ENCODE measurements at places on chromosomes 6 and 20. TPM values are rescaled to one million over a fixed set of nuclear protein-coding genes. Genes with fewer than 3 reads are reported as not detected.

DNA sequence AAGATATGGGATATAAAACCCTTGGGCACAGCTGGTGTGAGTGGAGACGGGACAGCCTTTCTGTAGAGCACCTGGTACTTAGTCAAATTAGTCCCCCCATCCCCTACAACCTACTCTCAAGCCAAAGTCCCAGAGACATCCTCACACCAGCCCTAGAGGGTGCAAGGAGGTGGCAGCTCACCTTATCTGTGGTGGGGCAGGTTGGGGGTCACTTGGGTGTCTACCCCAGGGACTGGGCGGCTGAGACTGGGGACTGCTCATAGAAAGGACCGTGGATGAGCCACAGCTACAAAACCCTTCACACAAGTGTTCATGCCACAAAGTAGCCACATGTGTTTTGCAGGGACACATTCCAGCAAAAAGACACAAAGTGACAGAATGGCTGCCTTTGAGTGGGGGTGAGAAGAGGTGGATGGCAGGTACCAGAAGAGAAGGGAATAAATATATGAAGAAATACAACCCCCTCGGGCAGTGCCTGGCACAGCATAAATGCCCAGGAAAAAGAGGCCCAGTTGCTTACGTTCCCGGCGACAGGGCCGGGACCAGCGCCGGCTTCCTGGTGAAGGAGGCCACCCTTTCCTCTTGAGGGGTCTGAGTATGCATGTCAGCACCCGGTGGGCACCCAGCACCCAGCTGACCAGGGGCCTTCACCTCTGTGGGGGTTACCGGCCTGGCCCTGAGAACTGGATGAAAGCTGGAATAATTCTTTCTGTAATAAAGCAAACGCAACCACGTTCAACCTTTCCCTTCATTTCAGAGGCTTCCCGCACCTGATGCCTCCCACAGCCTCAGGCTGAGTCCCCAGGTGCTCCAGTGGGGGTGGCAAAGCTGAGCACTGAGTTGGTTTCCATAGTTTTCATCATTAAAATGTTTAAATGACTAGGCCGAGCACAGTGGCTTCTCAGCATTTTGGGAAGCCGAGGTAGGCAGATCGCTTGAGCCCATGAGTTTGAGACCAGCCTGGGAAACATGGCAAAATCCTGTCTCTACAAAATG is 14.4 kb upstream of the CEBPB start:
- DNase-seq = no peak

GRCh38 chr6:6397842-6398241 is 77.4 kb upstream of the F13A1 start:
- DNase-seq = no peak

Gene AKAP7
- total RNA-seq = 12.2 TPM

Gene RFX6
- total RNA-seq = not detected

GRCh38 chr20:48282591-48283228 is 497.4 kb upstream of the SULF2 start:
- no peak for DNase-seq

Gene EDN1
- 7.5 TPM for total RNA-seq

DNA sequence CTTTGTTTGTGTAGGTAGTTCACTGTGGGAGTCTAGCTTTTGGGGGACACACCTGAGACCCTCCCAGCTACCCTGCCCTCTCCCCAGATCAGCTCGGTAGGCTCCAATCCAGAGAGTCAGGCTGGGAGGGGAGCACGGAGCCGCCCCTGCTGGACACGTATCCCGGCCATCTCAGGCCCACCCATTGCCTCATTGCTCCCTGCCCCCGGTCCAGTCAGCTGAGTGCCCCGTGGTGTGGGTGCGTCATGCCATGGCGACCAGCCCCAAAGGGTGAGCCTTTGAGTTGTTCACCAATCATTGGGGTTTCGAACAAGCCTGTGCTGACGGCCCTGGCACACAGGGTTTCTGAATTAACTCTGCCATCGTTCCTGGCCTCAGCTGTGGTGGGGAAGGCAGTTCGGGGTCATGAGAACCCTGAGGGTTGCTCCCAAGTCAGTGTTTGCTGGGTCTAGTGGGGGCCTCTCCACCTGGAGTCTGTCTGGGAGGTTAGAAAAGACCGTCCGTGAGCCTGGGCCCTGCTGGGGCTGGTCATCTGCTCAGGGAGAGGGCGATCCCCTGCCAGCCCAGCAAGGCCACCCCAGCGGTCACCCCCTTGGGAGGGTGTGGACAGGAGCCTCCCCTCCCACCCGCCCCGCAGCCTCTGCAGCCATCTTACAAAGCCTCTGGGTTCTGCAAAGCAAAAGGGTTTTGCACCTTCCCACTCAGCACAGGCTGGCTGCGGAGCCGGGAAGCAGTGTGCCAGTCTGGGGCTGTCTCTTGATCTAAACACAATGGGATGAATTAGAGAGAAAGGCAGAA is 34.5 kb downstream of the NTSR1 start:
- no peak for DNase-seq

Gene GRM1
- total RNA-seq = not detected

DNA sequence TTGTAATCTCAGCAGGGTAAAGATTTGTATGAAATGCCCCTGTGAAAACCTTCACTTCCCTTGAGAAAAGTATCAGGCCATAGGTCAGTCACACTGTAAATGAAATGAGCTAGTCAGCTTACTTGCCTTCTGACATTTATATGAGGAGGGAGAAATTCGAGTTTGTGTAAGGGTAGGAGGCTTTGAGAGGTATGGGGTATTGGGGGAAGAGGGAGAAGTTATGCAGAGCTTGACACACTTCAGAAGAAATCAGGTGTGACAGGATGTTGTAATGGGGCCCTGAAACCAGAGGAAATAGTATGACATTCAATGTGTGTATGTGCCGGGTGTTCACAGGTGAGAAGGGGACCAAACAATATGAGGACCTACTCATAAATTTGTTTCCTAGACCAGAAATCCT is 64.2 kb upstream of the CCN6 start:
- DNase-seq = no peak

GRCh38 chr6:37236921-37237320 is 20.7 kb upstream of the TBC1D22B start:
- DNase-seq = no peak

DNA sequence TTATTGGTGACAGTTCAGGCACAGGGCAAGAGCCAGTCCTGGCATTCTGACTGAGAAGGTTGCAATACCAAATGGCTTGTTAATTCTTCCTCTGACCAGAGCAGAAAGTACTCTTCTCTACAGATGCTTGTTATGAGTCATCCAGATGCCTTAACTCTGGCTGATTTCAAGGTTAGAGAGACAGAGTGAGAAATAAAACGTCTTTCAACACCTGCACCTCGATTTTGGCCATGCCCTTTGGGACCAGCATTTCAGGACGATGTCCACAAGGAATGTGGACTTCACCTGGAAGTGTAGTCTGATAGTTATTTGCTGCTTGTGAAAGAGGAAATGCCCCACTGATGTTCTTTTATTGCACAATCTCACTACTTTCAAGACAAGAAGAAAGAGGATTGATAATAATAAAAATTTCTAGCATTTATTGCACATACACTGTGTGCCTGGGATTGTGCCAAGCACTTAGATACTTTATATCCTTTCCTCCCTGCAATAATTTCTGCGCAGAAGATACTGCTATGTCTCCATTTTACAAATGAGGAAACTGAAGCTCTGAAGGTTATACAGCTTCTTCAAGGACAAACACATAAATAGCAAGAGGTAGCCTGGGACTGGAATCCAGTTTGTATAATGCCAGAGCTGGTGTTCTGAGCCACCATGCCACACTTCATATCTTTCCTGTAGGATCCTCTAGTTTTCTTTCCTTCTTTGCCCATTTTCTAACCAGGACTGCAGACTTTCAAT is 33.5 kb upstream of the MCM3 start:
- DNase-seq = no peak

Gene SYS1
- 23.8 TPM for total RNA-seq

Gene NKX2-2
- not detected for total RNA-seq

GRCh38 chr6:131918650-131919355 is 32.4 kb downstream of the CCN2 start:
- no peak for DNase-seq

GRCh38 chr20:37901654-37902503 is 1.0 kb upstream of the VSTM2L start:
- DNase-seq = no peak

Gene RSPH4A
- 0.58 TPM for total RNA-seq

Gene TMEM244
- not detected for total RNA-seq

- no peak for DNase-seq
Measured at GRCh38 chr20:31835977-31836852, 9.2 kb downstream of the FOXS1 start.

Gene TMEM14C
- 84.8 TPM for total RNA-seq

- DNase-seq = no peak
Measured at GRCh38 chr20:49306903-49307620, 29.2 kb upstream of the ZNFX1 start.

DNA sequence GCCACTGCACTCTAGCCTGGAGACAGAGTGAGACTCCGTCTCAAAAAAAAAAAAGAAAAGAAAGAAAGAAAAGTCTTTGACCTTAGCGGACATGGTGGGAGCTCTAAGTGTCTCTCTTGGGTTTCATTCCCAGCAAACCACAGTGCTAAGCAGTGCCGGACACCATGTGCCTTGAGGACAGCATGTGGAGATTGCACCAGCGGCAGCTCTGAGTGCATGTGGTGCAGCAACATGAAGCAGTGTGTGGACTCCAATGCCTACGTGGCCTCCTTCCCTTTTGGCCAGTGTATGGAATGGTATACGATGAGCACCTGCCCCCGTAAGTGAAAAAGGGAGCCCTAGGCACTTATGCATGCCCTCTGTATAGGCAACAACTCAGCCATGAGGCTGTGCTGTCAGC is 79.4 kb downstream of the GFRA4 start:
- no peak for DNase-seq

Gene GSTA3
- total RNA-seq = not detected

GRCh38 chr6:24313251-24314141 is 44.4 kb downstream of the DCDC2 start:
- DNase-seq = no peak

Gene CDK19
- 11.9 TPM for total RNA-seq

GRCh38 chr6:37433657-37434271 is 743 bp downstream of the CMTR1 start:
- DNase-seq = no peak

GRCh38 chr20:38178065-38178491 is 13.0 kb upstream of the TGM2 start:
- no peak for DNase-seq

DNA sequence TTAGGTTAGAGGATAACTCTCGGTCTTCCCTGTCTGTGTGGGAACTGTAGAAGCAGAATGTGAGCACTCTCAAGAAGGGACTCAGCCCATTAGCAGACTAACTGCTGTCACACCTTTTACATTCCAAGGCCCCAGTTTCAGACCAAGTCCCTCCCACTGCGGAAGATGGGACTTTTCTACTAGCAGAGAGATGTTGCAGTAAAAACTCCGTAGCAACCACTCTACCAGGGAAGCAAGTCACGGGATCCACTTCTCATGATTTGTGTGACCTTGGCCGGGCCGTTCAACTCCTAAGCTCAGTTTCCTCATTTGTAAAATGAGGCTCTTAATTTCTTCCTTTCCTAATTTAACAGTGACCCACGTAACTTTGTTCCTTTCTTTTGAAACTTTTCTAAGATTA is 77.1 kb upstream of the SLC4A11 start:
- no peak for DNase-seq

GRCh38 chr20:1491281-1491840 is at the start of gene SIRPB2:
TSS of gene SIRPB2 (minus strand) at chr20:1491420. CDS start at chr20:1491359, 61 bp downstream.
- no peak for DNase-seq

Gene TMEM63B
- 24.3 TPM for total RNA-seq

Gene SERPINB6
- total RNA-seq = 127 TPM

Gene MYCT1
- total RNA-seq = 19.7 TPM

DNA sequence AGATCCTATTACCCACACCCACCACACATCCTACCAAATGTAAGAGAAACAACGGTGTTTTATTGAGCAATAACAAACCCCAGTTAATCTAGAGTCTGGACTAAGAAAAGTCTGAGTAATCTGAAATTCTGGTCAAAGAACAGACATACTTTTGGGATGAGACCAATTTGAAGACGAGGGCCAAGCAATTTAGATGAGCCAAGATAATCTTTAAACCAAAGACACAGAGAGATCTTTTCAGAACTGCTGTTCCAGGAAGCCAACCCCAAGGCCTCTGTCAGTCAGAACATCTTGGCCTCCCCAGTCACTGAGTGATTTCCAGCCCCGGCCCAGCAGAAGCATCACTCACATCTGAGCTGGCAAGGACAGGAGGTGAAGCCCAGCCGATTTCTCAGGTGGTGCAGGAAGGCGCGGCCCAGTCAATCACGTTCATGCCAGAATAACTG is 118.5 kb upstream of the SYNDIG1 start:
- DNase-seq = no peak

Gene CRISP2
- not detected for total RNA-seq

- DNase-seq = peak; percentile 90
Measured at GRCh38 chr6:34696189-34696738, 303 bp downstream of the ILRUN start.

DNA sequence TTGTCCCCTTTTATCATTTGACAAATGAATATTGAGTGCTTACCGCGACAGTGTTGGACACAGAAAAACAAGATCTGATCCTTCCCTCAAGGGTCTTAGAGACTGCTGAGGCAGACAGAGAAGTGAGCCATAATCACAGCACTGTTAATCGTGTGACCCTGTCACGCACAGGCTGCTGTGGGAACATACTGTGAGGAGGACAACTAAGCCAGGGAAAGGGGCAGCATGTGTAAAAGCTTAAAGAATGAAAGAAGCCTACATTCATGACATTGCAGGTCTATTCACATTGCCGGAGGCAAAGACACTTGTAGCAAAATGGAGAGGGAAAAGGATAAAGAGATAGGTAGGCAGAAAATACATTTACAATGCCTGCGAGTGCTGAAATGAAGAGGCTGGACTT is 32.7 kb downstream of the TRDN start:
- no peak for DNase-seq

DNA sequence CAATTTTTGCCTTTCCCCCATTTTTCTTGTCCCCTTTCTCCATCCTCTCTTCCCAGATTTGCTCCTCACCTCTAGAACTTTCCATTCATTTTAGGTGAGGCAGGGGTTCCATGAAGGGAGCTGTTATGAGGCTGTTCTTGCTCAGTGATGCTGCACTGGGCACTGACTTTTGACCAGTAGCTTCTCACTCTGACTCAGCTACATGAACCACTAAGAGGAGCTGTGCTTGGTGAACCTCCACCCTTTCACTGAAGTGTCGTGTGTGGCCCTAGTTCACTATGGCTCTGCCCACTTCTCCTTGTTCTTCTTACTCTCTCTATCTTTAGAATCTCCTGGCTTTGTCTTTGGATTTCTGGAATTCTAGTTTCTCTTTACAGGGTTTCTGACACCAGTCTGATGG is 307.1 kb upstream of the RNF24 start:
- DNase-seq = no peak

- DNase-seq = no peak
Measured at GRCh38 chr20:50450881-50451752, 59.1 kb upstream of the PTPN1 start.

Gene CGA
- not detected for total RNA-seq

- no peak for DNase-seq
Measured at GRCh38 chr6:22308939-22309338, 12.1 kb upstream of the PRL start.

- DNase-seq = no peak
Measured at GRCh38 chr20:61941721-61942405, 123.8 kb downstream of the TAF4 start.

Measured in mesenteric fat pad (tissue), 1 donor.